ENCODE measurements at places on chromosomes 3 and 15.

GRCh38 chr15:99275061-99275460 is 23.8 kb downstream of the LRRC28 start:
- no peak for DNase-seq

DNA sequence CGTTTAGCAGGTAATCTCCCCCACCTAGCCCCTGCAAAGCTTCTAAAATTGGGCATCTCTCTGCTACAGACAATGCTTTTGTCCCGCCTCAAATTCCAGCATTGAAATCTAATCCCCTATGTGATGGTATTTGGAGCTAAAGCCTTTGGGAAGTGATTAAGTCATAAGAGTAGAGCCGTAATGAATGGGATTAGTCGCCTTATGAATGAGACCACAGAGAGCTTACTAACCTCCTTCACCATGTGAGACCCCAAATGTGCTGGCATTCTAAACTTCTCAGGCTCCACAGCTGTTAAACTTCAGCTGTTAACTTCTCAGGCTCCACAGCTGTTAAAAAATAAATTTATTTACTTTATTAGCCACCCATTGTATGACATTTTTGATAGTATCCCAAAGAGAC is 374.2 kb upstream of the BCHE start:
- no peak for DNase-seq

- DNase-seq, result no peak
Measured at GRCh38 chr3:47323431-47324277, 40.9 kb downstream of the KLHL18 start.

DNA sequence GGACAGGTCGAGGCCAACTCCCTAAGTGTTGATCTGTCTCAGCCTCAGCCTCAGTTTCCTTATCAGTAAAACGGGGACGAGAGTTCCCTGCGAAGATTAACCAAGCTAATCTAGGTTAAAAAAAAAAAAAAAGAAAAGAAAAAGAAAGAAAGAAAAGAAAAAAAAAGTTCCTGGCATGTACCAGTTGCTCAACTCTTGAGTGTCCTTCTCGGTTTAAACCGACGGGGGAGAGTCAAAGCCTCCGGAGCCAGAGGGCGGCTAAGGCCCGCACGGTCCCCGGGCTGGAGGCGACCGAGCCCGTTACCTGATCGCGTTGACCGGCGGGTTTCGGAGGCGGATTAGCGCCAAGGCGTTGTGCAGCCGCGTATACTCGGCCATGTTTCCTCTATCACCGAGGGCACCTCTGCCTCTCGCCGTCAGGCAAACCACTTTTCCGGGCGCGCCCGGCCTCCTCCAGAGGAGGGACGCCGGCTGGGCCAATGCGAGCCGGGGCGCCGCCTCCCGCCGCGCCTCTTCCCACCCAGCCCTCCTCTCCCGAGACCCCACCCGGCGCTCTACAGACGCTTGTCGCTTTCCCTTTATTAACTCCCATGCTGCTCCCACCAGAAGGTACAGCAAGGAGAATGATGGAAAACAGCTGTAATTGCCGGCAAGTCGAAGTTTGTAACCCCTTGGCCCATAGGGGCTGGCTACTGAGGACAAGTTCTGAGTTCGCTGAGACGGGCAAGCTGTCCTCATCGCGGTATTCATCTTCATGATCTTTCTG is at the start of gene EHHADH:
TSS of gene EHHADH (minus strand) at position 405 of the 766 bp plus-strand sequence. CDS start at position 378, 27 bp downstream.
- DNase-seq, result peak; percentile 64

DNA sequence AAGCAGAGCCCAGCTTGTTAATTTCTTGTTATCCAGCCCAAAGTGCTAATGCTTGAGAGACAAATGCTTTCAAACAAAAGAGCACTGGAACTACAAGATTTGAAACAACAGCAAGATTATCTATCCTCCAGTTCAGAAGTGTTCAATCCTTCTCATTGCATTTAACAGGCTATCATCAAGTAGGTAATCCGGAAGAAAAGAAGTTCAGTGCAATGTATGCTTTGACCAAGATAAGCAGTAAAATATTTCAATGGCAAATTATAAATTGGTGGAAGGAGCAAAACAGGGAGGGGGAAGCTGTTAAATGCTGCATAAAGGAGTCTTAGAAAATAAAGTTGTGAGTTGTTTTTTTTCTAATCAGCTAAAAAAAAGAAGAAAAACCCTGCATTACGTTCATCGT is 8.8 kb downstream of the LRIG1 start:
- no peak for DNase-seq

GRCh38 chr3:56787784-56788256 is 13.9 kb downstream of the ARHGEF3 start:
- DNase-seq, result no peak

- DNase-seq, result no peak
Measured at GRCh38 chr3:180707896-180708295, 28.6 kb upstream of the CCDC39 start.

DNA sequence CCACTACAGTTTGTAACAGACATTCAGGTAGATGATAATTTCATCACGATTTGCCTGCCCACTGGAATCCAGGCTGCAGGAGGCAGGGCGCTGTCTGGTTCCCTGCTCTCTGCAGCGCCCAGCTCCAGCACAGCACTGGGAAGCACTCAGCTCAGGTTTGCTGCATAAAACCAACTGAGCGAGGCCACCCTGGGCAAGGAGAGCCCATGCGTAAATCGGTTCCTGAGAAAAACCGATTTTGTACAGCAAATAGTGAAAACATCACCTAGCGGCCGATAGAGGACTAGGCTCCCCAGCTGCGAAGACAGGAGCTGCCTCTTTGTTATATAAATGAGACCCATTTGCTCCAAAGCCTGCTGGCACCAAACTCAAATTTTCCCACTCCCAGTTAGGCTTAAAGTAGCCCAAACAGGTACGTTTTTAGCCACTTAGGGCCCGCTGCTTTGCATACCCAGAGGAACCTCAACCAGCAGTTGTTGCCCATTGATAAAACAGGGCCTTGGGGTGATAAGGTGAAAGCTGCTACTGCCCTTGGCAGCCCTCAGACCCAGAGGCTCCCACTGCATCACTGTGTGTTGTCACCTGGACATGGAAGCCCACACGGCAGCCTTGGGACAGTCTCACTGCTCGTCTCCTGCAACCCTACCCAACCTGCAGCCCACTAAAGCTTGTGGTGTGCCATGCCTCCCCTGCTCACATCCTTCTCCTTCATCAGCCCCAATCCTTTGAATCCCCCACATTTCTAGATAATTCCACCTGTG is 47.5 kb downstream of the ALDH1L1 start:
- no peak for DNase-seq

DNA sequence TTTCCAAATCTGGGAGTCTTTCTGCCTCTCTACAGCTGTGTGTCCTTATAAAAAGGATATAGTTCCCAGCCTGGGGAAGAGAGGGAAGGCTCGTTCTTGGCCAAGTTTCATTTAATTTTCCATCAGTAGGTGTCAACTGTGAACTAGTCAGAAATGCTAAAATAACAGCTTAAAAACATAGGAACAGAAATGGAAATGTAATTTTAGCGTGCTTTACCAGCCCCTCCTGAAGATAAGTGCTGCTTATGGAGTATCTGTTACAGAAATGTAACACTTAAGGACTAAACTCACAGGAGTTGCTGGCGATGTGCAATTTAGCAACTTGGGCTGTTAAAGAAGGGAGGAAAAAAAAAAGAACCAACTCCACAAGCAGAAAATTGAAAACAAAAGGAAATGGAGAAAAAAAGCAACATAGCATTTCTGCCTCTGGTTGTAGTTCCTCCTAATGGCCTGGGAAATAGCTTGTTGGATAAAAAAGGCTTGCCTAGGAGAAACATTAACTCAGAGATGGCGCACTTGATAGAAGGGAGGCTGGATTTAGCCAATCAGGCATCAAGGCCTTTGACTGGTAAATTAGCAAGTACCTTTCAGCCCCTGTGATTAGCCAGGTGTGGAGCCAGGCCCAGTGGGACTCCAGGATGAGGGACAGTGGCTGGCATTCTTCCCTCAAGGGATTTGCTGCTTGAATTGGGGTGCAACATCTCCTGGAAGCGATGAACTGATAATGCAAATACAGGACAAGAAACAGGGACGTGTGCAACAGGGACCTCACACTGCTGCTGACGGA is 84.3 kb downstream of the RPLP1 start:
- no peak for DNase-seq

GRCh38 chr15:85314633-85315032 is 65.8 kb upstream of the AKAP13 start:
- no peak for DNase-seq

DNA sequence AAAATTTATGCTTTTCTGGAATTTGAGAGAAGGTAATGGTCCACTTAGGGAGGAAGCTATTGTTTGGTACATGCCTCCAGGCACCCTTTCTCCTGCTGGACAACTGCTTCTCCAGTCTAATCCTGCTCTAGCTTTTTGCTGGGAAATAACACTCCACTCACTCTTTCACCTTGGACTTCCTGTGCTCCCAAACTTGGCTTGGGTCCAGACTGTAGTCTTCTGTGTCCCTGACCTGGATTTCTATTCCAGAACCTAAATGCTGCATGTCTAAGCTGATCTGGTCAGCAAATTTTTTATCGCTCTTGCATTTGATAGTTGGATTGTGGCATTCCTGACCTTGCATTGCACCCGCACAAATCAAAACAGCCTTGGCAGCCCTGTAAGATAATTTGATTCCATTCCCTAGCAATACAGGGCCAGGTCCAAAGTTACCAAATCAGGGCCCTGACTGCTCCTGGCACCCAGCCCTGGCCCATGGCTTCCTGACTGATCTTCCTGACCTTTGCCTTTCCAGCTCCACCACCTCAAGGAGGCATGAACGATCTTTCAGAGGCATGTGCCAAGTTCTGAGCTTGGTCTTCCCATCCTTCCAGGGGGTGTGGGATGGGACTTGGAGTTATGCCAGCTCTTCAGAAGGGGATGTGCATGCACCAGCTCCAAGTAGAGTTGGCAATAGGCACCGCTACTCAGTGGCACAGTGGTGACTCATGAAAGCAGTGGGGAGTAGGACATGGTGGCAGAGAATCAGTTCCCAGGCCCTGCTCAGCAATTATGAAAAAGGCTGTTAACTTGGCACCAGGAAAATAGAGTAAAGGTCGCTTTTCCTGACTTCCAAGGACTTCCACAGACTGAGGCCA is 43.9 kb upstream of the GOLGA8J start:
- DNase-seq, result no peak

- DNase-seq, result no peak
Measured at GRCh38 chr3:129365296-129366136, 62.9 kb downstream of the EFCAB12 start.

- DNase-seq, result no peak
Measured at GRCh38 chr3:40989141-40990061, 209.9 kb upstream of the CTNNB1 start.

DNA sequence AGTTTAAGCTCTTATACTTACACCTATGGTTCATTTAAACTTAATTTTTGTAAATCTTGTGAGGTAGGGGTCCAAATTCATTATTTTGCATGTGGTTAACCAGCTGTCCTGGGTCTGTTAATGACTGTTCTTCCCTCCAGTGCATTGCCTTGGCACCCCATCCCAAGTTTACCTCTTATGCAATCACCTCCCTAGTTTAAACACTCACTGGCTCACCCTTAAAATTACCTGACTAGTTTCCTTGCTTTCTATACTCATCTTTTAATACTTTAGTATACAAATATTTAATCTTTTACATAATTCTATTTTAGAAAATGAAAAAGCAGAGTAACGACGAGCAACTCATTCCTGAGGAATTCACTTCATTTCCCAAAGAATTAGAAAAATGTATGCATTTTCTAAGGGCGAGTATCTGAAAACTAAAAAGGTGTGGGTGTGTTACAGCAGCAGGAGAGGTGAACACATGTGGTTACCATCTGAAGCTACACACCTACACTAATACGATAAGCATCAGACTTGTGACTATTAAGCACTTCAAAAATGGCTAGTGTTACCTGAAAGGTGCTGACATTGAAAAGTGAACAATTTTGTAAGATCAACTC is 33.7 kb downstream of the TJP1 start:
- no peak for DNase-seq

DNA sequence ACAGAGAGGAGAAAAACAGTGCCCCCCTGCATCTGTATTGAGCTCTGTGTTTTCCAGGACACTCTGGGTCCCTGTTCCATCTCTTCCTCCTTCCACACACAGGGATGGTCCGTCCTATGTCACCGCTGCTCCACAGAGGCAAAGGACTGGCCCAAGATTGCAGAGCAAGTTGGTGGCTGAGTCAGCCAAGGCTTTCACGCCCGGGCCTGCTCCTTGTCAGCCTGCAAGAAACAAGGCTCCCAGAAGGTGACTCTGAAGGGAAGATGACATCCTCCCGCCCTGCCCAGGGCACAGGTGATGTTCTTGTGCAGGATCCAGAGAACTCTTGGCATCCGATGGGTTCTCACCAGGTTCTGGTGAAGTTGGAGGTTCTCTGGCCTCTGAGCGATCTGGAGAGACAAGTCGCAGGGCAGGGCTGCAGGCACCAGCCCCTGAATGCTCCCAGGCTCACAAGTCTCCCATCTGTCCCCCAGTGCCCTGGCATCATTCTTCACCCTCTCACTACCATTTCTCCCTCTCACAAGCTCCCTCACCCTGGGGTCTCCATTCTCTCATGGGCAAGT is 138.6 kb downstream of the MEGF11 start:
- no peak for DNase-seq

GRCh38 chr15:99212406-99212805 is 37.0 kb downstream of the TTC23 start:
- DNase-seq, result no peak

- no peak for DNase-seq
Measured at GRCh38 chr15:31381801-31382712, 55.4 kb downstream of the KLF13 start.

- peak; percentile 53 for DNase-seq
Measured at GRCh38 chr3:59212128-59212779, 162.4 kb upstream of the CFAP20DC start.

- DNase-seq, result peak; percentile 60
Measured at GRCh38 chr3:52231502-52232278, 6.2 kb upstream of the TLR9 start.

GRCh38 chr3:43870844-43871626 is 180.3 kb downstream of the ABHD5 start:
- DNase-seq, result no peak
